ENCODE measurements at places on chromosomes 3 and 15. TPM values are rescaled to one million over a fixed set of nuclear protein-coding genes. Genes with fewer than 3 reads are reported as not detected.
A peak's percentile ranks its signal among the peaks of the same experiment; 100 is the strongest.

The MESP2 gene
- 0.40 TPM for total RNA-seq

The TSC22D2 gene
- total RNA-seq, result 38.9 TPM

The GNL3 gene
- 137 TPM for total RNA-seq

The ZMAT3 gene
- 29.8 TPM for total RNA-seq

The CIP2A gene
- 13.1 TPM for total RNA-seq

The KIF15 gene
- 2.4 TPM for total RNA-seq

The RTP2 gene
- not detected for total RNA-seq

The FBXL22 gene
- total RNA-seq, result 1.2 TPM

The CLSTN2 gene
- total RNA-seq, result not detected

The CPEB1 gene
- total RNA-seq, result not detected

The DOCK3 gene
- 0.07 TPM for total RNA-seq

- no peak for DNase-seq
- no peaks in the 10 kb centered on the region for H3K27me3 ChIP-seq
- no peak overlapping the region for H3K4me3 ChIP-seq
- no peaks in the 10 kb centered on the region for H3K36me3 ChIP-seq
- H3K4me1 ChIP-seq, result no peaks in the 10 kb centered on the region
- no peak overlapping the region for H3K27ac ChIP-seq
These were observed 445.1 kb downstream of the MECOM start for GRCh38 chr3:169218314-169218983.

GRCh38 chr3:120163816-120164215 is 69.6 kb upstream of the GSK3B start:
- peaks cover 7% of the 10 kb centered on the region for H3K4me1 ChIP-seq
- no peak overlapping the region for H3K4me3 ChIP-seq
- DNase-seq, result no peak
- no peak overlapping the region for H3K27ac ChIP-seq

- no peak overlapping the region for H3K4me3 ChIP-seq
- DNase-seq, result no peak
- no peak overlapping the region for H3K27ac ChIP-seq
- no peaks in the 10 kb centered on the region for H3K4me1 ChIP-seq
- H3K27me3 ChIP-seq, result no peaks in the 10 kb centered on the region
These were observed 276.3 kb downstream of the RBMS3 start for GRCh38 chr3:29557186-29557585.

DNA sequence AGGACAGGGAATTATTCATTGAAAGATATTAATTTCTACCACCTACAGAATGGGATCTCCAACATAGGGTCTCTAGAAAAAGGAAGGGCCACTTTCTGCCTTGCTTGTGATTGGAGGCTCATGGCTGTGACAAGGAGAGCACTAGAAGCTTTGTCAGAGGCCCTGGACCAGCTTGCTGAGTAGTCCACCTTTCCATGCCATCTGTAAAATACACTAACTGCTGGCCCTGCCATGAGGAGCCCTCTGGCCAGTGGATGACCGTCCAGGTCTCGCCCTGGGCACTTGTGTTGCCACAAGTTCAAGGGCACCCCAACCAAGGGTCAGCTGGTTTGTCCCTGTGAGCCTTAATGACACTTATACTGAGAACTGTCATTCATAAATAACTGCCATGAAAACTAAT is 1.6 kb upstream of the SYNM start:
- H3K4me3 ChIP-seq, result no peak overlapping the region
- no peak for DNase-seq
- no peaks in the 10 kb centered on the region for H3K36me3 ChIP-seq
- peaks cover 40% of the 10 kb centered on the region for H3K27me3 ChIP-seq

DNA sequence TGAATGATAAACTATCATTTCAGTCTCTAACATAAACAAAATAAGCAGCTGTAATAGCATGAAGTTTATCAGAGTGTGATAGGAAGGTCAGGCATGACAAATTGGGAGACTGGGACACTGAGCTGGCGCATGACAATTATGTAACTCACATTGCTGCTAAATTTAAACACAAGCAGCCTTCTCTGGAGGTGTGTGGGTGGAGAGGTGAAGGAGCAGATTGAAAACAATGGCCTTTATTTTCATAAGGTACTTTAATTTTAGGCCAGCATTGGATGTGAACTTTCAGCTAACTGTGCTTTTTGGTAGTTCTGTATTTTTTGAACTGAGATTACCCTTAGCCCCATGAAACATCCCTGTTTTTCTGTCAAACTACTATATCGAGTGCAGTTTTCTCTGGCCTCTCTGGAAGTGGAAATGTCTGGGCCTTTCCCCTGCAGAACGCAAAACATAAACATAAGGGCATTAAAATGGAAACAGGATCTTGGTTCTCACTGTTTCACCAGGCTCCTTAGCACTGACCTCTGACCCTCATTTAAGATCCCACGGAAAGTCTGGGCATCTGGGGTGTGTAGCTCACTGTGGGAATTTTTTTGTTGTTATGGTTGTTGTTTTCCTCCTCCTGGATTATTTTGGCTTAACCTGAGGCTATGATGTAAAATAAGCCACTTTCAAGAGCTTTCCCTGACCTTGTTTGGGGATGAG is 160.1 kb upstream of the DPH6 start:
- no peaks in the 10 kb centered on the region for H3K27me3 ChIP-seq
- H3K4me3 ChIP-seq, result no peak overlapping the region
- H3K36me3 ChIP-seq, result no peaks in the 10 kb centered on the region
- DNase-seq, result no peak

- peaks cover 7% of the 10 kb centered on the region for H3K4me1 ChIP-seq
- no peaks in the 10 kb centered on the region for H3K36me3 ChIP-seq
- H3K27me3 ChIP-seq, result peaks cover 8% of the 10 kb centered on the region
These were observed 150.9 kb upstream of the IL12A start for GRCh38 chr3:159837725-159838124.

DNA sequence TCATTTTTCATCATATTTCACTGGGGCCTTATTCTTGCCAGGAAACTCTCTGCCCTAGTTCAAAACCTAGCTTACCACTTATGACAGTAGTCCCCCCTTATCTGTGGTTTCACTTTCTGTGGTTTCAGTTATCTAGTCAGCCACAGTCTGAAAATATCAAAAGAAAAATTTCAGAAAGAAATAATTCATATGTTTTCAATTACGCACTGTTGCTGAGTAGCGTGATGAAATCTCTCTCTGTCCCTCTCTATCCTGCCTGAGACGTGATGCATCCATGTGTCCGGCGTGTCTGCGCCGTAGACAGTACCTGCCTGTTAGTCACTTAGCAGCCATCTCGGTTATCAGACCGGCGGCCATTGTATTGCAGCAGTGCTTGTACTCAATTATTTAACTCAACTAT is 369.9 kb upstream of the MCTP2 start:
- H3K27ac ChIP-seq, result no peak overlapping the region
- no peaks in the 10 kb centered on the region for H3K36me3 ChIP-seq
- DNase-seq, result no peak
- H3K4me1 ChIP-seq, result no peaks in the 10 kb centered on the region
- no peak overlapping the region for H3K4me3 ChIP-seq

DNA sequence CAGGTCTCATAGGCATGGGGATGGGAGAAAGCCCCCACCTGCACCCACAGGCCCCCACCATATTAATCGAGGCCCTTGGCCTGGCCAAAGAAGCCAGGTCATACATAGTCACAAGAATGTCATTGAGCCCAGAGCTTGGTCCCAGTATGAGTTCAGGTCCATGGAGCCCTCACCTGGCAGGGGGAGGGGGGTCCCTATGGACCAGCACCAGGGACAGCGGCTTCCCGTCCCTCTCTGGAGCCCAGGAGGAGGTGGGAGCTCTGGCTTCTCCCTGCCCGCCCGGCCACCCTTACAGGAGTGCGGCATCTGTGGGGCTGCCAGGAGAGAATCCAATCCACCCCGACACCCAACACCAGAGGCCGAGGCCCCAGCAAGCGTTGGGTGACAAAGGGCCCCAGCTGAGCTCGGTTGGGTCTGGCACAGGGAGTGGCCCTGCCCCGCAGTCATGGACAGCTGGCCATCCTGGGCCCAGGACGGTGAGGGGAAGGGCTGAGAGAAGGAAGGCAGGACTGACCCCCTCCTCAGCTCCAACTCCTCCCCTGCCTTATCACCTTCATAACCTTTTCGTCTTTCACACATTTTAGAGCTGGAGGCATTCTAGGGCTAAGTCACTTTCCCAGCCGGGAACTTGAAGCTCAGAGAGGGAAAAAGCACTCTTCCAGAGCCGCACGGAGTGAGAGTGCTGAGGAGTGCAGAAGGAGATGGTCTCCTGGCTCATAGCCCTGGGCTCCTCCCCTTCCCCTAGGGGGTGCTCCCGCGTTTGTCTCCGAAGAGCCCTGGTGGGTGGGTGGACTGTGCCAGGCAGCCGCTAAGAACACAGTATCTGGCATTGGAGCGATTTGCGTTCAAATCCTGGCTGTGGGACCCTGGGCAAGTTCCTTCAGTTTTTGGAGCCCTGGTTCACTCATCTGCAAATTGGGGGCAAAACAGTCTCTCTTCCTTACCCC is 54.6 kb downstream of the ATP2B2 start:
- no peak overlapping the region for H3K27ac ChIP-seq
- peaks cover 10% of the 10 kb centered on the region for H3K27me3 ChIP-seq
- H3K36me3 ChIP-seq, result no peaks in the 10 kb centered on the region
- no peak for DNase-seq
- H3K4me3 ChIP-seq, result no peak overlapping the region
- H3K4me1 ChIP-seq, result no peaks in the 10 kb centered on the region

GRCh38 chr3:195397524-195397923 is 45.3 kb downstream of the ACAP2 start:
- peak overlapping the region; percentile 10 for H3K27ac ChIP-seq
- no peaks in the 10 kb centered on the region for H3K27me3 ChIP-seq
- peaks cover 74% of the 10 kb centered on the region for H3K4me1 ChIP-seq
- no peak for DNase-seq
- H3K4me3 ChIP-seq, result no peak overlapping the region
- H3K36me3 ChIP-seq, result no peaks in the 10 kb centered on the region

DNA sequence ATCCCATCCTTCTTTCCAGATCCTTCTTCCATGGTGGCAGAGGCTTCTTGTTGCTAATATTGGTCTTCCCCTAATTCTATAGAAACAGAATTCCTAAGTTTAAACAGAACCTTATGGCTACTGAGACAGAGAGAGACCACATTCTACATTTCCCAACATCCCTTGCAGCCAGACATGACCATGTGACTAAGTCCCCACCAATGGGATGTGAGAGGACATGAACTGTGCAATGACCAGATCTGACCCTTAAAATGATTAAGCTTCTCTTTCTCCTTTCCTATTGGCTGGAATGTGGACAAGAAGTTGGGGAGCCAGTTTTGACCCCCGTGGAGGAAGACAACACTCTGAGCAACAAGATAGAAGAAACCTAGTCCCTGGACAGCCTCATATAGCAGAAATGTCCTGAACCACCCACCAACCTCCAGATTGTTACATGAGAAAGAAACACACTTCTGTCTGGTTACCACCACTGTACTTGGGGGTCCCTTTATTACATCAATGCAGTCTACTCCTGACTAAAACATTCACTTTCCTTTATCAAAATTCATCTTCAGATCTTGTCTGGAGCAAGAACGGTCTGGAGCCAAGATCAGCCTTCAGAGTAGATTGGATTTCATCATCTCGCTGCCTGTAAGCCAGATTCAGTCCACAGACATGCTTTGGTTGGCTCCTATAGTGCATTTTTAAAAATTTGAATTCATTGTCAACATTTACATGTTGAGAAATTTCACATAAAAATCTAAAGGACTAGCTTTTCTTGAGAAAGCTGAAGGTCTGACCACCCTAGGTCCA is 183.9 kb downstream of the SHQ1 start:
- peaks cover 6% of the 10 kb centered on the region for H3K27me3 ChIP-seq
- no peak overlapping the region for H3K27ac ChIP-seq
- DNase-seq, result no peak
- H3K4me1 ChIP-seq, result no peaks in the 10 kb centered on the region
- no peaks in the 10 kb centered on the region for H3K36me3 ChIP-seq
- no peak overlapping the region for H3K4me3 ChIP-seq

- peak overlapping the region; percentile 77 for H3K27ac ChIP-seq
- no peak for DNase-seq
- peaks cover 37% of the 10 kb centered on the region for H3K4me1 ChIP-seq
- H3K36me3 ChIP-seq, result no peaks in the 10 kb centered on the region
These were observed 26.7 kb downstream of the FLNB start for GRCh38 chr3:58034738-58035523.

DNA sequence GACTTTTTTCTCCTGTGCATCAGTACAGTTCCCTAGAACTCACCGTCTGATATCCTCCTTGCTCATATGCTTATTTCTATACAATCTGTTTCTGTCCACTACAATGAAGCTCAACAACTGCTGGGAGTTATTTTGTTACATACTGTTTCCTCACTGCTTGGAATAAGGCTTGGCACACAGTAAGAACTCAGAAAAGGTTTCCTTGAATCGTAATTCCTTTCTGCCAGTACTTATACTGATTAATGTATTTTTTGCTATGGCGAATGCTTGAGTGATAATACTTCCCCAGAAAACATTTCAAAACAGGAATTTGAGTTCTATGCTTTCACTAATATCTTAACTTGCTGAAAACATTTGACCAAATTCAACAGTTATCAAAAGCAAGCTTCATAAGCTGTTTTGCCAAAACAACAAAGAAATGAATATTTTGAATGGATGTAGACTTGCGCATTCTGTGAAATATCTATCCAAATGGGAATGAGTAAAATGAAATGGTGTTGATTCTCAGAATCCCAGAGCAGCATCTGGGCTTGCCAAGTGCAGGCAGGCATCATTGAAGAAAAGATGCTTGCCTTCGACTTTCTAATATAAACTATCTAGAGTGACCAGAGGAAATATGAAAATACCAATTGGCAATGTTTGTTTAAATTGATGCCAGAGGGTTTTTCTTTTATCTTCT is 286.3 kb downstream of the RAP2B start:
- H3K27ac ChIP-seq, result no peak overlapping the region
- H3K36me3 ChIP-seq, result no peaks in the 10 kb centered on the region
- no peak overlapping the region for H3K4me3 ChIP-seq
- no peaks in the 10 kb centered on the region for H3K4me1 ChIP-seq

GRCh38 chr3:168273917-168274316 is 178.2 kb upstream of the GOLIM4 start:
- H3K27me3 ChIP-seq, result no peaks in the 10 kb centered on the region
- no peaks in the 10 kb centered on the region for H3K36me3 ChIP-seq
- no peaks in the 10 kb centered on the region for H3K4me1 ChIP-seq
- DNase-seq, result no peak
- H3K4me3 ChIP-seq, result no peak overlapping the region
- H3K27ac ChIP-seq, result no peak overlapping the region

GRCh38 chr15:84937144-84937543 is 44.5 kb upstream of the PDE8A start:
- peaks cover 4% of the 10 kb centered on the region for H3K27me3 ChIP-seq
- no peak overlapping the region for H3K27ac ChIP-seq
- no peaks in the 10 kb centered on the region for H3K4me1 ChIP-seq
- H3K4me3 ChIP-seq, result no peak overlapping the region
- H3K36me3 ChIP-seq, result no peaks in the 10 kb centered on the region

DNA sequence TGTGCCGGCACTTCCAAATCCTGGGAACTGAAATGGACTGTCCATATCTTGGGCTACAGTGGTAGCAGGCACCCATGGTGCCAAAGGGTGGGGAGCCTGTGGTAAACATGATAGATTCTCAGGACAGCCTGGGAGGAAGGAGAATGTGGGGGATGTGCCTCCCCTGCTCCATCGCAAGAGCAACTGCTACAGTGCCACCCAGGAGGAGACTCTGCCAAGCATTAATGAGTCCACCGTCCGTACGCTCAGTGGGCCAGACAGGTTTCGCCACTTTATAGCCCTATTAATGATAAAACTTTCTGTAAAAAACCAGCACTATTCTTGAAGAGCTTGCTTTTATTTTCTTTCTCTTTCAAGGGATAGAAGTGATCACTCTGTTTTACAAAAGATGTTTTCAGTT is 75.2 kb downstream of the FMN1 start:
- H3K36me3 ChIP-seq, result no peaks in the 10 kb centered on the region
- no peak for DNase-seq
- no peaks in the 10 kb centered on the region for H3K27me3 ChIP-seq
